ENCODE measurements at places on chromosomes 1 and 21.

DNA sequence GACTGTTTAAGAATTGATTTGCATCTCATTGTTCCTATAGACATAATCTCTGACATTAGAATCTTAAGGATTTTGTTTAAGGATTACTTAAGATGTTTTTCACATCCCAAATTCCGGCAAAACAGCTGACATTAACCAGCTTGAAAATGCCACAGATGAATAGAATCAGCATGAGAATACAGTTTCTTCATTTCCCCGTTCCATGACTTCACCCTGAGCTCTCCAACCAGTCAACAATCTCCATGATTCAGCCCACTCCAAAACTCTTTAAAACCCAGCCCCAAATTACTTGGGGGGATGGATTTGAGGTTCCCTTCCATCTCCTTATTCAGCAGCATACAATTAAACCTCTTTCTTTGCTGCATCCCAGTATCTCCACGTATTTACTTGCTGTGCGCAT lies 201.0 kb downstream of the LYPLAL1 start:
- no peak for DNase-seq

DNA sequence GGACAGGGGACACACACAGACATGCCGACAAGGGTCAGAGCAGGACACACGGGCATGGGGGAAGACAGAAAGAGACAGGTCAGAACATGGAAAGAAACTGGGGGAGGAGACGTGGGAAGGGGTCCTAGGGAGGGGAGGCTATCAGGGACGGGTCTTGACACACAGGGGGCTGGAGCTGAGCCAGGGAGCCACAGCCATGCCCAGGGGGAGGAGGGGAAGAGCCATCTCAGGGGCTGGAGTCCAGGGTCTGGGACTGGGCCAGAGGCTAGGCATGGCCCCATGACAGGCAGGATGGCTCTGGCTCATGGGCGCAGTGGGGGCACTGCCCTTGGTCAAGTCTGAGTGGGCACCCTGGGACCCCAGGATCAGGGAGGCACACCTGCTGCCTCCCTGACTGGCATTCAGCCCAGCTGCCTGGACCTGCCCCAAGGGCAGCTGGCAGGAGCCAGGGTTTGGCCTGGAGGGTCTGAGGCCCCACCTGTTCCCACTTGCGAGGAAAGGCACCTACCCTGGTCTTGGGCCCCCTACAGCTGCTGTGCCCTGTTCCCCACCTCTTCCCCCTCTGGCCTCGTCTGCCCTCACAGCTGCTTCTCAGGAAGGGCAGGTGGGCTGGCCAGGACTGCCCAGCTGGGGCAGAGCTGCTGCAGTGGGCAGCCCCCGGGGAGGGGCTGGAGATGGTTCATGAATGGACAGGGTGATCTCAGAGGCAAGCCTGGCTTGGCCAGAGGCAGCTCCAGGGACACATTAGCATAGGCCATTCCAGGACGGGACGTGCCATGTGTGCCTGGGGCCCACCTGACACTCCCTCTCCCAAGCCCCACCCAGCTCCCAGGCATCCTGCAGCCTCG lies 42.9 kb downstream of the HSPG2 start:
- DNase-seq = no peak

- peak; percentile 26 for DNase-seq
Measured at GRCh38 chr1:180178511-180179161, 24.0 kb downstream of the QSOX1 start.

- DNase-seq = no peak
Measured at GRCh38 chr1:28154078-28154594, 22.4 kb downstream of the PTAFR start.

GRCh38 chr1:96651517-96651916 lies 70.1 kb upstream of the PTBP2 start:
- no peak for DNase-seq

DNA sequence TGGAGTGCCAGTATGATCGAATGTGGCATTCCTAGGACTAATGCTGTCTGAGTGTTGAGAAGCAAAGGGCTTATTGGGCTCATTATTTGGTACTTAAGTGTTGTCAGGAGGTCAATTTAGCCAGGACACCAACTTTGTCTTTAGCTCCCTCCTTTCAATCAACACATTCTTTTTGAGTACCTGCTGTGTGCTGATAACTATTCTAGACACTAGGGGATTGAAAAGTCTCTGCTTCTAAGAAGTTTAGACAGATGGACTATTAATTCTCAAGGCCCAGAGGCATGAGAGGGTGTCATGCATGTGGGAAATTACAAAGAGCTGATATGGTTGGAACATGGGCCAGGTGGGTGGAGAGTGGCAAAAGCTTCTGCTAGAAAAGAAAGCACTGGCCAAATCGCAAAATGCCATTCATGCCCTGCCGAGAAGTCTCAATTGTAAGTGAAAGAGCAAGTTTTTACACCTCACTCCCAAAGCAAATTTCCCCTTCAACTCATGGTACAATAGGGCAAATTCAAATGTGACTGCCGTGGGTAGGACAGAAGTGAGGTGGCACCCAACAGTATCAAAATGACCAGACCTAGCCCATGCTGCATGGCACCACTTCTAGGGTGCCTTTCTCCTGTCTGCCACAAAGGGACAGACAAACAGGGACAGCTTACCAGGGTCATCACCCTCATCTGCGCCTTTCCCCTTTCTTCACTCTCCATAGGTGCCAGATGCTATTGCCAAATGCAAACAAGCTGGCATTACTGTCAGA lies 53.6 kb upstream of the LAX1 start:
- DNase-seq = no peak

- peak; percentile 34 for DNase-seq
Measured at GRCh38 chr21:30227633-30228404, 11.9 kb upstream of the CLDN8 start.
